Stimulated activated CD8-positive, alpha-beta memory T cell treated with anti-CD3 and anti-CD28 coated beads, Interleukin-15, amount 100 ng/mL, for 24 hours (primary cell): ENCODE measurements at places on chromosomes 7 and 10.

DNA sequence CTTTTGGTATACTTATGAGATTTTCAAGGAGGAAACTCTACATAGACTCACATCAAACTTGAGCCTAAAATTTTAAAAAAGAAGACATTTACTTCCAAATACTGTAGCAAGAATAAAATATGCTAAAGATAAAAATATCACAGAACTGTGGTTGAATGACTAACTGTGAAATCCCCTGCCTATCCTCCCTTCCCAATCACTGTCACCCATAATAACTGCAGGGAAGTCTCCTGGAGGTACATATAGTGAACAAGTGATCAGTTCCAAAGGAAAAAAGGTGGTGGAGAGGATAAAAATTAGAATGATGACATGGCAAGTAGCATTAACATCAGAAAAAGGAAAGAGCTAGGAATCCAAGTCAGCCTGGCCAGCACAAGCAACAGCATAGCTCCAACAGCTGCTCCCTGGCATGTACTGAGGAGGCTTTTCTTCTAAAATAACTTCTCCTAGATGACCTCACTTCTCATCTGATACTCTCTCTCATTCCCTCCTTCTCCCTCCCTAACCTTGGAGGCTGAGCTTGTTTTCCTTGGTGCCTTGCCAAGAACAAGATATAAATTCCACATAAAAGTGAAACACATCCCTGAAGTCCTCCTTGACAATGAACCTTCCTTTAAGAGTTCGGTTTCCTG is 124.0 kb downstream of the IQUB start:
- DNase-seq, result no peak

GRCh38 chr7:123348690-123349089 is 148.9 kb upstream of the SLC13A1 start:
- no peak for DNase-seq

DNA sequence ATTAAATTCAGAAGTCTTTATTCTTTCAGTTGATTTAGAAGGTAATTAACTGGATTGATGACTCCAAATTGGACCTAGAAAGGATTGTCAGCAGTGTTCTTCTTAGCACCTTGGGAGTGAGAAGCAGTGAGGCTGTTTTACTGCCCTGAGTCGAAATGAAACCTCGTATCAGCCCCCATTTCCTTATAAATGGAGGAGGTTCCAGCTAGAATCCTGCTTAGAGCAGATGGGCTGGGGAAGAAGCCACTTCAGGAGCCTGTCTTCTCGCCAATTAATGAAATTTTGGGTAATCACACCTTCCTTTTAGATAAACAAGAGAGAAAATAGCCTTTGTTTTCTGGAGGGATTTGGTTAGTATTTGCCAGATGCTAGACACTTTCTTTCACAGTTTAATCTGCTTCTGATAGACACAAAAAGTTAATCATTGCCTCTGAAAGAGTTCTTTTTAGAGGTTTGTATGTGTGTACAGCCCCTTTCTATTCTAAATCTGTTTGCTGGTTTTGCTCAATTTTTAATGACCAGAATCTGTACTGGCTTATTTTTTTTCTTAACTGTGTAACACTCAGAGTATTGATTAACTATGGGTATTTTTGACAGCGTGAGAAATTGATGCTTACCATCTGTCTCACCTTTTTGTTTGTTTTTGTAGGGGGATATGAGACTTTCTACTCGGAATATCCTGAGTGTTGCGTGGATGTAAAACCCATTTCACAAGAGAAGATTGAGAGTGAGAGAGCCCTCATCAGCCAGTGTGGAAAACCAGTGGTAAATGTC is 4.6 kb downstream of the DUSP5 start:
- DNase-seq, result no peak

- no peak for DNase-seq
Measured at GRCh38 chr7:121049028-121049791, 60.7 kb downstream of the CPED1 start.

GRCh38 chr10:77164616-77165311 is 472.8 kb downstream of the KCNMA1 start:
- DNase-seq, result no peak

- no peak for DNase-seq
Measured at GRCh38 chr10:14781763-14782162, 7.1 kb upstream of the FAM107B start.
